ENCODE measurements at places on chromosomes 1 and 21.

DNA sequence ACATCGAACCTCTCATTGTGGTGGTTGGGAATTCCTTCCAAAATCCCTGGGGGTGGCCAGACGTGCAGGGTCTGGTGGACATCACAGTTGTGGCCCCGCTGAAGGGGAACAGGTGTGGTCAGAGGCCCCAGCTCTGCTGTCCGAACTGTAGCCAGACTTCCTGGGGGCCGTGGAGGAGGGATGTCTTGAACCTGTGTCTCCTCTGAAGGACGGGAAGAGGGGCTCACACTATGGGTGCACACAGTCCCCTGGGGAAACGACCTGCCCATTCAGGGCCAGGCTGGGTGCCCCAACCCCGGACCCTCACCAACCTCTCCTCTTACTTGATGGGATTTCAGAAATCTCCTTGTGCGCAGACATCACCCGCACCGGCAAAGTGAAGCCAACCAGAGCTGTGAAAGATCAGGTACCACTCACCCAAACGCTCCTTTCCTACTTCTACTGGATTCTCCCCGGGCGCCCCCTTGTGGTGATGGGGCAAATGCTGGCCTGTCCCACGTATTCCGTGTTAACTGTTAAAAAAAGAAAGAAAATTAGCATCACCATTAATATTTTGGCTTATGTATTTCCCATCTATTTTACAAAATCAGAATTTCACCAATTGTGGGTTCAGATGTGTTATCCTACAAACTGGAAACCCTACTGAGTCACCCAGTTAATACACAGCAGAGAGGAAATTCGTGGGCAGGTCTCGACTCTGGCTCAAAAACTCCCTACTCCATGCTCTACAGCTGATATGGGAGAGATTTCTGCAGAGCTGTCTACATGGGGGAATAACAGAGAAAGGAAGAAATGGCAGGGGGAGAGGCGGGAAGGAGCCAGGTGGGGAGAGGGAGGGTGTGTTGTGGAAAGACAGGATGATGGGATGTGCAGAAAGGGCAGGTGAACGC, 28.1 kb downstream of the PADI4 start:
- peak; percentile 12 for DNase-seq

GRCh38 chr1:20057886-20058420, 12.0 kb upstream of the PLA2G5 start:
- DNase-seq: no peak

- peak; percentile 35 for DNase-seq
Measured at GRCh38 chr1:88302843-88303486, 381.1 kb upstream of the PKN2 start.

GRCh38 chr1:68270951-68271350, 38.6 kb upstream of the WLS start:
- DNase-seq: no peak

DNA sequence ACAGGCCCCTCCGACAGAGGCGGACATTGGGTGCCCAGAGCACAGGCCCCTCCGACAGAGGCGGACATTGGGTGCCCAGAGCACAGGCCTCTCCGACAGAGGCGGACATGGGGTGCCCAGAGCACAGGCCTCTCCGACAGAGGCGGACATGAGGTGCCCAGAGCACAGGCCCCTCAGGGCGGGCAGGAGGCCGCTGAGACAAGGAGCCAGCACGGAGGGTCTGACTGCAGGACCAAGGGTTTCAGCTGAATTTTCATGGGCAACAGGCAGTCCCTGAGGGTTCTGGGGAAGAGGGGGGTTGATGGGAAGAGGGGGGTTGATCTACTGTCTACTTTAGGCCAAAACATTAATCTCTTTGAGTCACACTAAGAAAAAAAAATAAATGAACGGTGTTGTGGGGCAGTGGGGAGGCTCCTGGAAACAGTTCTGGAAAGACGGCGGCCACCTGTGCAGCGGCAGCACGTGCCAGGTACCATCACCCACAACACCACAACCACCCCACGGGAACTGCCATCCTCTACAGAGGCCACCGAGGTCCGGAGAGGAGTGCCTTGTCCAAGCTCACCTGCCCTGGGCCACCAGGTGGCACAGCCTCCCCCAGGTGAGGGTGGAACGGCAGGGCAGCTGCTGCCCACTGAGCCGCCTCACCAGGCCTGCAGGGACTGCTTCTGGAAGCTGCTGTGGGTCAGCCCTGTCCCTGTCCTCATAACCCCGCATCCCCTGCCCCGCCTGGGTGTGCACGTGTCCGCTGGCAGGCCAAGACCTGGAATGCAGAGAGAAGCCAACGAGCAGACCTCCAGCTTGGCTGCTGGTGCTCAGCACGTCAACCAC, 20.5 kb downstream of the PRDM15 start:
- no peak for DNase-seq

- DNase-seq: no peak
Measured at GRCh38 chr1:113453771-113454083, 63.4 kb downstream of the MAGI3 start.

DNA sequence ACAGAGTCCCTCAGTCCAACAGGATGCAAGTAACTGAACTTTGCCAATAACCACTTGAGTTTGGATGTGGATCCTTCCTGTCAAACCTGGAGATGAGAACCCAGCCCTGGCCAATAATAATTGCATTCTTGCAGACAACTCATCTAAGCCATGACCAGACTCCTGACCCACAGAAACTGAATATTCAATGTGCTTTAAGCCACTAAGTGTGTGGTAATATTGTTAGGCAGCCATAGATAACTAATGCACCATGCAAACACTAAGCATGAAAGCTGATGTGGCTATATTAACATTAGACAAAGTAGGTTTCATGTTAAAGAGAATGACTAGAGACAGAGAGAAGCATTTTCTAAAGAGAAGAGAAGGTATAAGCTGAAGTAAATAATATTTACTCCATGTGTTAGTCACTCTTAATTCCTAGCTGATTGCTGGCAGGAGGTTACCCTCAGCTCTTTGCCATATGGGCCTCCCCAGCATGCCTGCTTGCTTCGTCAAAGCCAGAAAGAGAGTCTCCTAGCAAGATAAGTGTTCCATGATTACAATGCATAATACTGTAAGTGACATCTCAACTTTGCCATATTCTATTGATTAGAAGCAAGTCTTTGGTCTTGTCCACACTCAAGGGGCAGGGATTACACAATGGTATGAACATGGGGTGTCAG, 276.4 kb upstream of the PLXNA2 start:
- DNase-seq: no peak

GRCh38 chr1:3788756-3789420, 7.4 kb downstream of the LRRC47 start:
- no peak for DNase-seq

DNA sequence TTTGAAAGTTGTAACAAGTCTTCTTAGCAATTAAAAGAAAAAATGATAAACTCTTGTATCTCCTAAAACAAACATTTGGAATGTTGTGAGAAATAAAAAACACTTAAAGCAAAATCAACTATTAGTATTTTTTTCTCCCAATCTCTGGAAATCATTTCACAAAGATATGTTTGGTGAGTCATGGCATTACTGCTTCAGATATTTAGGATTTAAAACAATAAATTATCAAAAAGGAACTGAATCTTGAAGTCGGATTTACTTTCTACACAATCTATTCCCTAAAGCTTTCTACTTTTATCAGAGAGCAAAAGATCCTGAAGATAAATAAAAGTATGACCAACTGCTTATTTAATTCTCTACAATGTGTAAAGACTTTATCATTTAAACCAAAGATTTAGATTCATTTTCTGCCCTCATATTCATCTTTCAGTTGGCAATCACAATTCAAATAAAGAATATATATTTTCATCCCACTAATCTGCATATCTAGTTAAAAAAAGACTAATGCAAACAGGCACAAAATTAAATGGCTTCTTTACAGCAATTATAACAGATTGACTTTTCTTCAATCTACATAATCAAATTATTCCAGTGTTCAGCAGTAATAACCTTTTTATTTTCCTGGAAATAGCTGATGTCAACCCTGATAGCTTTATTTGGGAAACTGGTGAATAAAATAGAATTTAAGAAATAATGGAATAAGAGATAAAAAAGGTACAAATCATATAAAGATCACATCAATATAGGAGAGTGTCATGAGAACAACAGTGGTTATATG, 230.0 kb downstream of the COP1 start:
- no peak for DNase-seq

- DNase-seq: peak; percentile 66
Measured at GRCh38 chr1:181099152-181100014, 10.9 kb downstream of the IER5 start.

All from muscle of back (tissue), 13 donors.